Urothelium cell line (cell line): ENCODE measurements at places on chromosomes 13 and 19.

- no peak for DNase-seq
Measured at GRCh38 chr13:79185580-79185979, 220.5 kb downstream of the RBM26 start.

GRCh38 chr19:51621178-51621577 is 9.0 kb downstream of the SIGLEC5 start:
- no peak for DNase-seq

GRCh38 chr19:1503925-1504773 is 8.7 kb downstream of the ADAMTSL5 start:
- no peak for DNase-seq

DNA sequence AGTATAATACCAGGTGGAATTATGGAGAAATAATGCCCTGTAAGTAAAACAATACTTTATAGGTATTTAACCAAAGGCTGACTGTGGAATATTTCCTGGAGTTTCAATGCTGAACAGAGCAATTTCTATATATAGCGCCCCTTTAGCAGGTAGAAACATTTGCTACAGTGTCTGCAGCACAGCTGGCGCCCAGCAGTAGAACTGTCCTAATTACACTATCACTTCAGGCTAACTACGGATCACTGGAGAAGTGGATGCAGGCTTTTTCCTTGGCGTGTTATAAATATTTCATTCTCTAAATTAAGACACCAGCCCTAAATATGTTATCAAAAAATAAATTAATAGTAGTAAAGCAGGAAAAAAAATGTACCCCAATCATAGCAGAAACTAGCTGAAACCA is 3.1 kb downstream of the SHISA2 start:
- no peak for DNase-seq

DNA sequence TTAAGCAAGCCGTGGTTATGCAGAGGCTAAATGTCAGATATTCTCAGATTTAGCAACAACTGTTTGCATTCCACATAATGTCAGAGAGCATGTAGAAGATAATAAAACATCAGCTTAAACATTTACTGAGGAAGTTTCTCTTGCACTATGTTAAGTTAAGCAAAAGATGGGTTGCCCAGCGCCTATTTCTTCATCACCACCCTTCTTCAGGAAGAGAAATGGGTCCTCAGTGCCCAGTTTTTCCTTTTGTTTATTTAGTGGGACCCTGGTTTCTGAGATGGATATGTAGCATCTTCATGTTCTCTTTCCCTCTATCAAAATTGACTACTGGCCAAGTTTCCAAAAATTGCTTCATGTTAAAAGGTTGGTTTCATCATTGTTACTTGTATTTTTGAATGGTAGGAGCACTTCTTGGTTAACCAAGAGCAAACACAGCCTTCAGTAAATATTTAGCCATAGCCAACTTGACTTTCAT is 356.8 kb downstream of the RFC3 start:
- no peak for DNase-seq

DNA sequence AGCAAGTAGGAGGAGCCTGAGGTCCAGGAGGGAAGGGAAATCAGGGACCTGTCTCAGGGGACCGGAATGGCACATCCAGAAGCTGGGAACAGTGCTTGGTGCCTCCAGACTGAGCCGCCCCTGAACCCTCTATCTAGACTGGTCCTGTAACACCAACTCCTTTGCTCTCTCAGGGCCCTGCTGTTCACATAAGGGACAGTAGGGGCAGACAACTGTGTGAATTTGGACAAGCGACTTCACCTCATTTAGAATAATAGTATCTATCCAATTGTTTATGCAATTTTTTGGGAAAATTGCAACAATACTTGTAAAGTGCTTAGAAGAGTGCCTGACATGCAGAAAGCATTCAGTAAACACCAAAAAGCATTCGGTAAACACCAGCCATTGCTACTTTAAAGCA is 14.0 kb downstream of the SYMPK start:
- no peak for DNase-seq

GRCh38 chr19:2615782-2616181 is 86.7 kb downstream of the GNG7 start:
- no peak for DNase-seq

- peak; percentile 65 for DNase-seq
Measured at GRCh38 chr13:25752957-25753551, 298.8 kb downstream of the SHISA2 start.

DNA sequence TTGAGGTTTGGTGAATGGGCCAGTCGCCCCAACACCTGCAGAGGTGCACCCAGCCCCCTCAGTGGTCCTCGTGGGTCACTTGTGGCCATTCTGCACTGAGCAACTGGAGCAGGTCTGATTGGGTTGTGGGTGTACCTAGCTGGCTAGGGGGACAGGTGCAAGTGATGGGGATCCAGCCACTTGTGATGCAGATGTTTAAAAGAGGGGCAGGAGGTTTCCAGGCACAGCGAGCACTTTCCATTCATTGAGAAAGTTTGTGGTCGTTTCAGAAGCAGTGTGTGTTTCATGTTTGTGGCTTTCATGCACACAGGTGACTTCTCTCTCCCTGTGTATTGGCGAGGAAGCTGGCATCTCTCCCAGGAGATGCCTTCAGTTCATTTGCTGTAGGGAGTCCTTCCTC is 34.7 kb downstream of the TSSK6 start:
- no peak for DNase-seq
